ENCODE measurements at places on chromosomes 3 and 15.
A peak's percentile ranks its signal among the peaks of the same experiment; 100 is the strongest.

- DNase-seq: no peak
Observed at GRCh38 chr3:158453004-158453403, 118.0 kb upstream of the MLF1 start.

- DNase-seq: no peak
Observed at GRCh38 chr15:91912336-91912735, 58.8 kb downstream of the SLCO3A1 start.

DNA sequence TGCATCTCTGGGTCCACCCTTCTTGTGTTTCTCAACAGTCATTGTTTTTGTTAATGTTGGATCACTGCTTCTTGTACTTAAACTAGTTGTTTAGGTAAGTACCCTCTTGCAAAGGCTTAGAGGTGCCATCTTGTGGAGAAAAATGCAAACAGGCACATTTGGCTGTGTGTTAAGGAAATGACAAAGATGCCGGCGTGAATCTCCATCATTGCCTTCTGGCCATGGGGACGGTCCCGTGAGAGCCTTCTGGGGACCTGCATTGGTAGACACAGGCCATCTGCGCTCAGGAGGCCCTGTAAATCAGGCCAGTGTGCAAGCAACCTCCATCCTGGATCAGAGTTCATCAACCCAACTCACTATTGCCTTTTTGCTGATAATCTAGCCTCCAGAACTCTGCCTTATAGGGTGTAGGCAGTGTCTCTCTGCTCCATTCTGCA is 158.6 kb upstream of the NR2E3 start:
- DNase-seq: no peak

- DNase-seq: no peak
Observed at GRCh38 chr3:4496087-4496452, 2.9 kb downstream of the ITPR1 start.

GRCh38 chr3:156448300-156448699 is 106.6 kb downstream of the SSR3 start:
- peak; percentile 6 for DNase-seq

- no peak for DNase-seq
Observed at GRCh38 chr3:7800006-7800780, 701.4 kb upstream of the LMCD1 start.

GRCh38 chr3:15148614-15149013 is 49.7 kb upstream of the RBSN start:
- DNase-seq: no peak

- no peak for DNase-seq
Observed at GRCh38 chr15:51970132-51970817, 1.3 kb downstream of the LEO1 start.

GRCh38 chr3:113441051-113441770 is at the start of gene CFAP44:
Gene CFAP44 (minus strand): TSS chr3:113441493. CDS start chr3:113433664, 7,829 bp downstream.
- peak; percentile 19 for DNase-seq

DNA sequence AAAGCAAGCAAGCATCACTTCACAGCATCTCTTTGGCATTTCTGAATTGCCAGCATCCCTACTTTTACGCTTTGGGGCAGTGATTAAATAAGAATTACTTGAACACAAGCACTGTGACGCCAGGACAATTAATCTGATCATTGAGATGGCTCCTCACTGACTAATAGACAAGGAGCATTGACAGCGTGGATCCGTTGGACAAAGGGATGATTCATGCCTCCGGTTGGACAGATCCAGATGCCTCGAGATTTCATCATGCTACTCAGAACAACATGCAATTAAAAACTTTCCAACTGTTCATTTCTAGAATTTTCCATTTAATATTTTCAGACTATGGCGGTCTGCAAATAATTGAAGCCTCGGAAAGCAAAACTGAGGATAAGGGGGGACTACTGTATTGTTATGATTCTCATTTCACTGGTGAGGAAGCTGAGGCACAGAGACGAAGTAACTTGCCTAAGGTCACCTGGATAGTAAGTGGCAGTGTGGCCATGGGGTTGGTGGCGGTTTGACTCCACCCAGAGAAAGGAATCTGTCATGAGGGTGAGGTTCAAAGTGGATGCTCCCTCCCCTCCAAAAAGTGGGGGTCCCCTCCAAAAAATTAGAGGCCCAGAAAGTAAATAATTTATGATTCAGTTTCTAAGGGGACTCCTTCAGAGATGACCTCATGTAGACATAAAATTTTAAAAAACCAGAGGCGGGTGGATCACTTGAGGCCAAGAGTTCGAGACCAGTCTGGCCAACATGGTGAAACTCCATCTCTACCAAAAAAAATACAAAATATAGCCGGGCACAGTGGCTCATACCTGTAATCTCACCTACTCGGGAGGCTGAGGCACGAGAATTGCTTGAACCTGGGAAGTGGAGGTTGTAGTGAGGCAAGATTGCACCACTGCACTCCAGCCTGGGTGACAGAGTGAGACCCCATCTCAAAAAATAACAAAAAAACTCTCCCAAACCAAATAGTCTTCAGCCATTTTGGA is 12.3 kb upstream of the PGPEP1L start:
- no peak for DNase-seq

All from T follicular helper cell (primary cell).